ENCODE measurements at places on chromosomes 6 and 20.
A peak's percentile ranks its signal among the peaks of the same experiment; 100 is the strongest.

GRCh38 chr6:30495993-30496392 lies 6.7 kb downstream of the HLA-E start:
- DNase-seq: no peak

GRCh38 chr6:36893976-36894932 lies 8.5 kb downstream of the C6orf89 start:
- no peak for DNase-seq

- no peak for DNase-seq
These were observed 600 bp upstream of the SYNJ2 start for GRCh38 chr6:157981132-157981394.

DNA sequence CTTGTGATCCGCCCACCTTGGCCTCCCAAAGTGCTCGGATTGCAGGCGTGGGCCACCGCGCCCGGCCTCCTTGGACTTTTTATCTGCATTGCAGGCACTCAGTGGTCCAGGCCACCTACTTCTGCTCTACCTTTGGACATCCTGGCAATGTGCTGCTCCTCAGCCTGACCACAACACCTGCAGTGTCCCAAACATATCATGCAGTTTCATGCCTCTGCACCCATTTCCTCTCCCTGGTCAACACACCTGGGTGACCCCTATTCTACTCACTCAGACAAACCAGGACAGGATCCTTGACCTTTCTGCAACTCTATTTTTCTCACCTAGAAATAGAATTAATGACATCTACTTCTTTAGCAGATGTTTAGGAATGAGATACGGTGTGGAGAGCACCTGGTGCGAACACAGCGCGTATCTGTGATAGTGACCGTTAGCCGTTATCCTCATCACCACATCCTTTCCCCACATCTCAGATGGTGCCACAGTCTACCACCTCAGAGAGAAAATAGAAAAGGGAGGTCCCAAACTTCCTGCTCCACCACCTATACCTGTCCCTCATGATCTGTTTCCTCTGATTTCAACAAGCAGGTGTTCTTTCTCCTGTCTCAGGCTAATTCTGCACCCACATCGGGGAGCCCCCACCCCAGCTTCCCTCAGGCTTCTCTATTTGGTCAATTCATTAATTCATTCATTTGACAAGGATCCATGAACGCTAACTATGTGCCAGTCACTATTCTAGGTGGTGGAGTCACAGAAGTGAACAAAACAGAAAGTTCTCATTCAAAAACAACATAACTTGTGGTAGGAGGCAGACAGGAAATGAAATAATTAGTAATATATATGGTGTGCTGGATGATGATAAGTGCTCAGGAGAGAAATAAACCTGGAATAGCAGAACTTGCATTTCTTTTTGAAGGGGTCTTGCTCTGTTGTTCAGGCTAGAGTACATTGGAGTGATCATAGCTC lies 4.3 kb upstream of the BTN3A2 start:
- DNase-seq: no peak

DNA sequence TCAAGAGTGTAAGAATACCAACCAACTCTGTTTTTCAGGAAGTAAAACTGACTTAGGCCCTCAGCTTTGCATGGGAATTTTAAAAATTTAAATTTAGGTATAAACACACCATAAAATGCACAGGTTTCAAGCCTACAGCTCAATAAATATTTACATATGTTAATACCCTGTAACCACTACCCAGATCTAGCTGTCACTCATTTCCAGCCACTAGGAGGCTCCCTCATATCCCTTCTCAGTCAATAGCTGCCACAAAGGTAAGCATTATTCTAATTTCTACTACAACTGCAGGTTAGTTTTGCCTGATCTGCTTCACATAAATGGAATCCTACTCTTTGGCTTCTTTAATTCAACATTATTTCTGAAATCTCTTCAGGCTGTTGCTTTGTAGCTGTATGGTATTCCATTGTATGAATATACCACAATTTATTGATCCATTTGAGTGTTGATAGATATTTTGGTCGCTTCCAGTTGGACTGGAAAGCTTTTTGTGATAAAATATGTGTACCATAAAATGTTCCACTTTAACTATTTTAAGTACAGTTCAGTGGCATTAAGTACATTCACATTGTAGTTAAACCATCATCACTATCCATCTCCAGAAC lies 32.5 kb upstream of the MEI4 start:
- no peak for DNase-seq

DNA sequence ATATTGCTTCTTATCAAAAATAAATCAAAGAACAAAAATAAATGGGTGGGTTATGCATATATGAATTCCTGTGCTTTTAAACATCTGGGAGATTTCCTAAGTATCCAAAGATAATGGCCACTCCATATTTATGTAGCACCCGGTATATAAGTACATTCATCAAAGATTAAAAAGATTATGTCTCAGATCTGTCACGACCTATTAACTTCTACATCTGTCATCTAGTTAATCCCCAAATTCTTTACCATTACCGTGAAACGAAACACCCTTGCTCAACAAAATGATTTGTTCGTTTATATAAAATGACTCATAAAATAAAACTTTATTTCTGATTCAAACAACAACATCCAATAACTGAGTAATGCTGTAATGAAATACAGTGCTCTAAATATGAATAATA lies 64.8 kb upstream of the FOXQ1 start:
- DNase-seq: no peak

- DNase-seq: no peak
These were observed 351.2 kb downstream of the CDC5L start for GRCh38 chr6:44738601-44739146.

GRCh38 chr6:69732045-69732444 lies 64.8 kb downstream of the LMBRD1 start:
- DNase-seq: no peak

- DNase-seq: no peak
These were observed 24.9 kb upstream of the PHACTR2 start for GRCh38 chr6:143652841-143653331.

GRCh38 chr20:1108437-1108920 lies 9.9 kb upstream of the PSMF1 start:
- DNase-seq: peak; percentile 24

GRCh38 chr6:136403110-136403980 lies 113.7 kb upstream of the BCLAF1 start:
- no peak for DNase-seq

DNA sequence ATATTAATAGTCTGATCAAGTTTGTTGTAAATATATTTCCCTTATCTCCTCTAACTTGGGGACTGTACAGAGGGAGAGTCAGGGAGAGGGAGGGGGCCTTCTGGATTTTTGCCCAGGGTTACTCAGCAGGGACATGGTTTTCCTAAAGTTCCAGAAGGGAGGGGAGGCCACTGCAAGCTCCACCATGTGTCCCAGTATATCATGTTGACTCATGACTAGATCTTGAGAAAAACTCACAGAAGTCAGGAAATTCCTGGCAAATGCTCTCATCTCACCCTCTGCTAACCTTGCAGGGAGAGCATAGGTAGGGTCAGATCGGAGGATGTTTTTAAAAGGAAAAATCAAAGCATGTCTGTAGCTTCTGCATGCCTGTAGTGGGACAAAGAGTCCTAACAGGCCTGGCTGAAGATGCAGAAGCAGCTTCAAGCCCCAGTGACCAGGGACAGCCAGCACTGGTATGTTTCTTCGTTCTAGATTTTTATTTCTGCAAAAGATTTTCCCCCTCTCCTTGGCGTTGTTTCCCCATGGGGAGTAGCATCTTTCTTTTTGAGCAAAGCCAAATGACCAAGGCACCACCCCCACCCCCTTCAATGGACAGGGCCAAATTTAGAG lies 272.9 kb upstream of the SUPT3H start:
- DNase-seq: no peak

- DNase-seq: no peak
These were observed 23.3 kb downstream of the C20orf173 start for GRCh38 chr20:35506179-35506578.

GRCh38 chr6:27694547-27694874 lies 217.7 kb downstream of the OR2B2 start:
- DNase-seq: no peak

DNA sequence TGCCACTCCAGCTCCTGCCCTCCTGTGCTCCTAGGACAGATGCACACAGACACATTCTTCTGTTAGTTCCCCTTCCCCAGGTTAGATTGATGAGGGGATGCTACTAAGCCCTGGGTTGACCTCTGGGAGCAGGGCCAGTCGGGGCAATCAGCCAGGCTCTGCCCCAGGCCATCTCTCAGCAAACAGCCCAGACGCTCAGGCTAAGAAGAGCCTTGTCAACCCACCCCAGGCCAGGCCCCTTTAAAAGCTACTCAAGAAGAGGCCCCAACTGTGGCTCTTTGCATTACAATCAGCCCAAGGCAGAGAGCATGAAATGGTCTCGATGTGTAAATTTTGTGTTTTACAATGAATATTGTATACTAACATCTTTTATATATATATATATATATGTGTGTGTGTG lies 107.4 kb downstream of the TFAP2A start:
- DNase-seq: no peak

GRCh38 chr20:47857569-47858464 lies 72.5 kb upstream of the SULF2 start:
- DNase-seq: no peak

DNA sequence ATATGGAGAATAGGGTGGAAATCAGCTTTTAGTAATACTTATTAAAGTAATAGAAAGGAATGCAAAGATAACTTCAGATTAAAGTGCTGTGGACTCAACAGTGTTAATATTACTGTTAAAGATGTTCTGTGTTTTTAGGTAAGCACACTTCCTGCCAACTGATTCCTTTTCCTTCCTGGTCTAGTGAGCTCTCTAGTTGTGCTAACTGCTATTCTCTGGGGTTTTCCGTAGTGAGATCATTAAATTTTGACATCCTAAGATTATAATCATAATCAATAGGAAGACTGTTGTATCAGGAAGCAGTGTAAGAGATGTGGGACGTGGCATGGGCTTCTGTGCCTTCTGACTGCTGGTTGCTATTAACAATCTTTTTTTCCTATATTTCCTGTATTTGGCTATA lies 1.2 kb upstream of the TMEM217 start:
- no peak for DNase-seq

DNA sequence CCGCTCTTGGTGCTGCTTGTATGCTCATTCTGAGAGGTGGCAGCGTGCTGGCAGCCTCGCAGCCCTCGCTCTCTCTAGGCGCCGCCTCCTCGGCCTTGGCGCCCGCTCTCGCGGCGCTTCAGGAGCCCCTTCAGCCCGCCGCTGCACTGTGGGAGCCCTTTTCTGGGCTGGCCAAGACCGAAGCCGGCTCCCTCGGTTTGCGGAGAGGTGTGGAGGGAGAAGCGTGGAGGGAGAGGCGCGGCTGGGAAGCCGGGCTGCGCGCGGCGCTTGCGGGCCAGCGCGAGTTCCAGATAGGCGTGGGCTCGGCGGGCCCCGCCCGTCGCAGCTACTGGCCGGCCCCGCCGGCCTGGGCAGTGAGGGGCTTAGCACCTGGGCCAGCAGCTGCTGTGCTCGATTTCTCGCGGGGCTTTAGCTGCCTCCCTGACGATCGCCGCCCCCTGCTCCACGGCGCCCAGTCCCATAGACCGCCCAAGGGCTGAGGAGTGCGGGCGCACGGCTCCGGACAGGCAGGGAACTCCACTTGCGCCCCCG lies 19.5 kb upstream of the FAM8A1 start:
- DNase-seq: peak; percentile 2

DNA sequence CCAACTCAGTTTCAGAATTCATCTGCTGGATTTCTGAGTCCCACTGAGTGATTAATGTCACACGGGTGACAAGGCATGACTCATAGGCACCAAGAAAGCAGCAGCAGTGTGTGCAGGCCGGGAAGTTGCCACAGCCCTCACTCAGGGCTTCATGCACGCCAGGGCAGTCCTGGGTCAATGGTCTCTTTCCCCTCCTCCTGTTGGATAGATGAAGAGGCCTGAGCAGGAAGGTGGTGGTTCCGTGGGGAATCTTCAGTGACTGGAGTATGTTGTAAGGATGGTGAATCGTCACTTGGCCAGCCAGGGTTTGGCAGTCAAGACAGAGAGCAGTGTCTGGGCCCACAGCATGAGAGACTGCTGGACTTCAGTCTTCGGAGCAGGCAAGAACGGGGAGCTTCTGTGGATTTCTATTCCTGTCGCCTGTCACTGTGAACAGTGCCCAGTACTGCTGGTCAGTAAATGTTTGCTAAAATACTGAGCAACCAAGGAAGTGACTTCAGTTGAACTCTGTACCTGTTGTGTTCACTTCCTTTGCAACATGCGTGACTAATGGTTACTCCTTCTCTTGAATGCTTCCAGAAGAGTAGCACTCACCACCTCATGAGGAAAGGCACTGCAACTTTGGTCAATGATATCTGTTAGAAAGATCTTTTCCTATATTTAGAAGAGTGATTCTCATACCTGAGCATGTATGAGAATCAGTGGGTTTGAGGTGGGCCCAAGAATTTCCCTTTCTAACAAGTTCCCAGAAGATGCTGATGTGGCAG lies 62.0 kb upstream of the CD93 start:
- DNase-seq: no peak

Measured in activated T-helper 1 cell treated with Interleukin-2 at 50 U/mL for 16 hours (primary cell).